ENCODE measurements at places on chromosomes 13 and 19.
A peak's percentile ranks its signal among the peaks of the same experiment; 100 is the strongest.

GRCh38 chr19:17005000-17005399 is 21.6 kb downstream of the CPAMD8 start:
- DNase-seq, result no peak

DNA sequence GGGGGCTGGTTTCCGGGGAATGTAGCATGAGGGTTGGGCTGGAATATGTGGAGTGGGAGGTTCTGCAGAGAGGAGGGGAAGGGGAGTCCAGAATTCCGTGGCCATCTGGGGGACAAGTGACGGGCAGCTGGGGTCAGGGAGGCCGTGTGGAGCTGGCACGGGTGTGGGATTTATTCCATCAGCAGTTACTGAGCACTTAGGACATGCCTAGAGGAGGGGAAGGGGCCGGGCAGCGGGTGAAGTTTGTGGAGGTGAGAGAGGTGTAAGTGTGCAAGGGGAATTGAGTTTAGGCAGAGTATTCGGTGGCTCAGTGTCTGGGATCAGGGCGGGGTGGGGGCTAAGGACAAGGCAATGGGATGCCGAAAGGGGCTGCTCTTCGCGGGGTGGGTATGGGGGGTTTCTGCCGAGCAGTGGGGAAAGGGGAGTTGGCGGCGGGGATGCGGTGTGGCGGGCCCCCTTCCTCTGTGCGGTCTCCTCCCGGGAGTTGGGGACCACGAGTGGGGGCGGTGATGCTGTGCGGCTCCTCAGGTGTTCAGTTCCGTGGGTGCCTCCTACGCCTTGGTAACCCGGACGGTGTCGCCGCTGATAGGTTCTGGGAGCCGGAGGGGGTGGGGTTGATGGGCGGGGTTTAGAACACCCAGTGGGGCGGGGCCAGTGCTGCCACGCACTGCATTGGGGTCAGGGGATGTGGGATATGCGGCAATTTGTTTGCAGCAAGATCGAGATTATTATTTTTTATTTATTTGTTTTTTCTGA is 5.4 kb downstream of the CCDC61 start:
- DNase-seq, result no peak

GRCh38 chr19:6362351-6362801 is 1.0 kb downstream of the CLPP start:
- DNase-seq, result no peak

GRCh38 chr19:36986601-36987000 is 70.5 kb downstream of the ZNF568 start:
- DNase-seq, result no peak

- no peak for DNase-seq
Measured at GRCh38 chr19:5143471-5144411, 174.8 kb downstream of the KDM4B start.

GRCh38 chr13:27359199-27359821 is 65.1 kb upstream of the GTF3A start:
- peak; percentile 22 for DNase-seq

- DNase-seq, result no peak
Measured at GRCh38 chr13:33069365-33069764, 53.1 kb downstream of the KL start.

GRCh38 chr13:24249624-24250023 is 59.8 kb upstream of the C1QTNF9 start:
- DNase-seq, result no peak

- DNase-seq, result no peak
Measured at GRCh38 chr19:34067861-34068271, 104.4 kb upstream of the LSM14A start.

- peak; percentile 39 for DNase-seq
Measured at GRCh38 chr19:610801-611480, 21.3 kb downstream of the HCN2 start.

GRCh38 chr19:13091400-13092157 is 11.1 kb downstream of the LYL1 start:
- no peak for DNase-seq

DNA sequence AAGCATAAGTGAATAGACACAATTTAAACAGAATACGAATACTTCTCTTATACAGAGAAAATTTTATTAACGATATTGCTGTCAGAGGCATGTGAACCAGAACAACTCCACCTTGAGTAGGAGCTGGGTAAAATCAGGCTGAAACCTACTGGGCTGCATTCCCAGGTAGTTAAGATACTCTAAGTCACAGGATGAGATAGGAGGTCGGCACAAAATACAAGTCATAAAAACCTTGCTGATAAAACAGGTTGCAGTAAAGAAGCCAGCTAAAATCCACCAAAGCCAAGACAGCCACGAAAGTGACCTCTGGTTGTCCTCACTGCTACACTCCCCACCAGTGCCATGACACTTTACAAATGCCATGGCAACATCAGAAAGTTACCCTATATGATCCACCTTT is 49.2 kb upstream of the TRPC4 start:
- no peak for DNase-seq

DNA sequence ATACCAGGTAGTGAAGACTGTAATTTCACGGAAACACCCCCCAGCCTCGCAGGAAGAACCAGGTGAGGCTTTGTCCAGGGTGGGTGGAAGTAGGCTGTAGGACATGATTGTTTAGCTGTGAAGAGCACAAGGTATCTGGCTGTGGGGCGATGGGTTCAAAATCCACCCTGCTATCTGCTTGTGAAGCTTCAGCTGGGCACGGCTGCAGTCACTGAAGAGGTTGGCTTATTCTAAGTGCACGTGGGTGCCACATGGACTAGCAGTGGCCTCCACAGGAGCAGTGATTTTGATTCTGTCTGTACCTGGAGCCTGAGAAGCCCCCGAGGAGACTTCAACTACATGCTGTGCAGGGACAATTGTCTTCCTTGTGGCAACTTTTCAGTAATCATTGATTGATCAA is 254.1 kb downstream of the FGF9 start:
- DNase-seq, result no peak

DNA sequence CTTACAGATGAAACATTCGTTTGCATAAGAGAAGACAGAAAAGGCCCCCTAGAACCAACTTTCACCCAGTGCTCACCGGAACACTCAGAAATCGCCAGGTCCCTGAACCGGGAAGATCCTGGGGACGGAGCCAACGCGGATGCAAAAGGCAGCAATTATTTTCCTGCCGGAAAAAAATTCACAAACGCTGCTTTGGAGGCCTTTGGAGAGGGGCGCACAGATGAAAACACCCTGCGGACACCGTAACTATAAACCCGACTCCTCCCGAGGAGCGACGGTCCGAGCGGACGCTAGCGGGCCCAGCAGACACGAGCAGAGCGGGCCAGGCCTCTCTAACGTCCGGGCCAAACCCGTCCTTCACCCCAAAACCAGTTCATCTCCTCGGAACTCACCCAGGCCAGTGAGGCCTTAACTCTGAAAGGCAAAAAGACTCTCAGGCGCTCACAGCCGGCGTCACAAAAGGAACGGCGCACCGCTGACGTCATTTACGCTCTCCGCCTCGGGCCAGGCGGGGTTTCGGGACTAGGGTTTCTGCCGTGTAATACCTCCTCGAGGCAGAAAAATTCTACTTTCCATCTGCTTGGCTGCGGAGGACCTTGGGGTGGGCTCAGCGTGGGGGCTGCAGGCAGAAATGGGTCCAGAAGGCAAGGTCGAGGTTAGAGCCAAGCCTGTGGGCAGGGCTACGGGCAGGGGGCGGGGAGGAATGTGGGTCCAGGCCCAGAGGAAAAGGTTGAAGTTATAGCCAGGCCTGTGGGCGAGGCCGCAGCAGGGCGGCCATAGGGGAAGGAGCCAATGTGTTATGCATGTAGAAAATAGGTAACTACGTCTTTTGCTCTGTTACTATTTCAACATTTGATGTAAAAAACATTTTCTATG is at the start of gene ZNF426:
ZNF426 (minus strand) TSS at position 463 of the 876 bp plus-strand sequence. CDS start 2,413 bp downstream, outside the sequence.
- DNase-seq, result peak; percentile 75

- DNase-seq, result no peak
Measured at GRCh38 chr13:62625214-62625881, 1209.7 kb upstream of the PCDH20 start.

DNA sequence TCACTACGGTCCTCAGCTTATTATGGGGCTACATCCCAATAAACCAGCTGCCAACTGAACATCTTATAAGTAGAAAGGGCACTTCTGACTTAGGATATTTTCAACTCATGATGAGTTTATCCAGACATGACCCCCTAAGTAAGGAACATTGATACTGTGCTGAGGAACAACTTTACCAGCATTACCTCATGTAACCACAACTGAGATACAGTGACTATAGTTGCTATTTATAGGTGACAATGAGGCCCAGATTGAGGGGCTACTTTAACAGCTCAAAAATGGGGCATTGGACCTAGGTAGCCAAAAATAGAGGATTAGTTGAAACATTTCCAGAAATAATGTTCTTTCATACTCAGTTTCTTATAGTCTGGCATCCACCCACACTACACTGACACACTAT is 26.8 kb downstream of the SKA3 start:
- DNase-seq, result no peak

DNA sequence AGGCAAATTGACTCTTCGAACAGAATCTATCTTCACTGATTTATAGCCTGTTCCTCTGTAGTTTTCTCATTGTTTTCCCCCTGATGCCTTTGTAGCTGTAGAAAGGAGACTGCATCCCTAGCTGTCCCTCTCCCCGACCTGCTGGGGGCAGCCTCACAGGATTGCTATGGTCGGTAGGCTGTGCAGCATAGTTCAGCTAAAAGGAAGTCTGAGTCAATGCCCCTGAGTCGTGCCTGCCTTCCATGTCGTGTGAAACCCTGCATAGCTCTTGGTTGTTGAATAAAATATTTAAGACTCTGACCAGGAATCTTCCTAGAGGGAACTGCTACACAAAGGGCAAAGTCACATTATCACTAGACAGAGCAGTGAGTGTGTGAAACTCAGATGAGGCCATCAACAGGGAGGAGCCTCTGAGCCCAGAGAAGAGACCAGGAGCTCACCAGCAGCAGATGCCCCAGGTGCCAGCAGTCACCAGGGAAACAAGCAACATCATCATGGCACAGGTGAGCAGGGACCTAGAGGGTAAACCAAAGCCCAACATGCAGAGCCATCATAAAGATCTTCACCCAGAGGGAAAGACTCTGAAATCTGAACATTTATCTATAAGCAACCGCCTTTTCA is 108.4 kb upstream of the NBEA start:
- no peak for DNase-seq

- no peak for DNase-seq
Measured at GRCh38 chr13:79312340-79312855, 93.7 kb downstream of the RBM26 start.

DNA sequence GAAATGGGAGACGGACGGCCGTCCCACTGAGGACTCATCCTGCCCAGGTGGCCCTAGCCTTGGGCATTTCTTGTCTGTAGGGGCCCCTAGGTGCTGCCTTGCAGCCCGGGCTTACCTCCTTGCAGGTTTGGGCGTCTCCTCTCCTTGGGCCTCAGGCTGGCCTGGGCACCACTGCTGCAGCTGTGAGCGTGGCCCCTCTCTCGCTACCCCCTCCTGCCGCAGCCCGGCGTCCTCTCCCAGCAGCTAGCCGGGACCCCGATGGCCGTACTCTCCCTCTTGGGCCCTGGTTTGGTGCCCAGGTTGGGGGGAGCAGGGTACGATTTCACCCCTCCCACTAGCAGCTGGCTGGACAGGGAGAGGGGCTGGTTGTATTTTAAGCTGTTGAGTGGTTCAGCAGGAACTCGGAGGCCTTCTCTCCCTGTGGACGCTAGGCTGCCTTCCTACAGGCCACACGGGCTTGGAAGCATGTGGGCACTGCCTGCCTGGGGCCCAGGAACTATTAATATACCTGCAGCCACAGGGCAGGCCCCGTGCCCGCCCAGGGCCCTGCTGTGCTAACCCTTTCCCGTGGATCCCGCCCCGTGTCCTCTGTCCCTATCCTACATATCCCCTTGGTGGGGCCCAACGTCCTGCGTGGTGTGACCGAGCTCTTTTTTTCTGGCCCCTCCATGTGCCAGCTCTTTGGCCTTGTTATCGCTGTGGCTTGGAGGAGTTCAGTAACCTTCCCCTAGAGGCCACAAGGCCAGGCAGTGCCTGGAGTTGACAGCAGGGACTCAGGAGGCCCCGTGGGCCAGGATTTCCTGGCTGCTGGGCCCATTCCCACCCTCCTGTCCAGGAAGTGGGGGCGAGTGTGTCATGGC is 11.7 kb downstream of the NDUFB7 start:
- DNase-seq, result no peak

- DNase-seq, result no peak
Measured at GRCh38 chr13:28761586-28761985, 42.8 kb upstream of the SLC46A3 start.

- DNase-seq, result no peak
Measured at GRCh38 chr19:2261438-2262172, 5.4 kb upstream of the JSRP1 start.

- no peak for DNase-seq
Measured at GRCh38 chr19:29364224-29364726, 151.3 kb upstream of the UQCRFS1 start.

DNA sequence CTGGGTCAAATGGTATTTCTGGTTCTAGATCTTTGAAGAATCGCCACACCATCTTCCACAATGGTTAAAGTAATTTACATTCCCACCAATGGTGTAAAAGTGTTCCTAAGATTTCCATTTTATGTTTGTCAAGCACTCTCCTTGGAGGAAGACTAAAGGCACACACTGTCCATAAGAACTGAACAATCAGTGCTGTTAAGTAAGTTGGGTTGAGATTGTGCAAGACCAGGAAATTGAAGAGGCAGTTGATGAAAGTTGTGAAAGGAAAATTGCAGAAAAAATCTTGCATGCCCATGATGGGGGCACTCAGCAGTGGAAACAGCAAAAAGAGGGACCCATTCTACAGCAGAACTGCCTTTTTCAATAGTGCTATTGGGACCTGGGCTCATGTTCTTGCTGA is 323.6 kb downstream of the DLEU7 start:
- DNase-seq, result no peak

DNA sequence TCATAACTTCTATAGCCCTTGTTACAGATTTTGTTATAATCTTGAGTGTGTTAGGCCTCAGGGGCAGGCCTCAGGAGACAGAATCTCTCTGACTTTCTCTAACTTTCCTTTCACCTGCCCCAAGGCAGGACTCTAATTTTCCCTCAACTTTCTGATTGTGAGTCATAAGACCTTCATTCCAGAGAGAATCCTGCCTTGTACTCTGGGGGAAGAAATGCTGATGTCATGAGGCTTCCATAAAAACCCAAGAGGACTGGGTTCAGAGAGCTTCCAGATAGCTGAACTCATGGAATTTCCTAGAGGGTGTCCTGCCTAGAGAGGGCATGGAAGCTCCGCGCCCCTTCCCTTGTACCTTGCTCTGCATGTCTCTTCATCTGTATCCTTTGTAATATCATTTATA is 5.3 kb upstream of the KBTBD6 start:
- DNase-seq, result no peak

- DNase-seq, result peak; percentile 81
Measured at GRCh38 chr19:10505583-10506229, 2.5 kb upstream of the KEAP1 start.

Measured in activated CD8-positive, alpha-beta memory T cell treated with anti-CD3 and anti-CD28 coated beads for 48 hours (primary cell).